ENCODE measurements at places on chromosomes 3 and 15. TPM values are rescaled to one million over a fixed set of nuclear protein-coding genes. Genes with fewer than 3 reads are reported as not detected.

GRCh38 chr15:69755551-69756310 is 303.1 kb downstream of the RPLP1 start:
- DNase-seq, result peak; percentile 99

LINGO1 gene
- not detected for total RNA-seq

GRCh38 chr15:66364944-66365528 is 8.6 kb upstream of the TIPIN start:
- DNase-seq, result no peak

DNA sequence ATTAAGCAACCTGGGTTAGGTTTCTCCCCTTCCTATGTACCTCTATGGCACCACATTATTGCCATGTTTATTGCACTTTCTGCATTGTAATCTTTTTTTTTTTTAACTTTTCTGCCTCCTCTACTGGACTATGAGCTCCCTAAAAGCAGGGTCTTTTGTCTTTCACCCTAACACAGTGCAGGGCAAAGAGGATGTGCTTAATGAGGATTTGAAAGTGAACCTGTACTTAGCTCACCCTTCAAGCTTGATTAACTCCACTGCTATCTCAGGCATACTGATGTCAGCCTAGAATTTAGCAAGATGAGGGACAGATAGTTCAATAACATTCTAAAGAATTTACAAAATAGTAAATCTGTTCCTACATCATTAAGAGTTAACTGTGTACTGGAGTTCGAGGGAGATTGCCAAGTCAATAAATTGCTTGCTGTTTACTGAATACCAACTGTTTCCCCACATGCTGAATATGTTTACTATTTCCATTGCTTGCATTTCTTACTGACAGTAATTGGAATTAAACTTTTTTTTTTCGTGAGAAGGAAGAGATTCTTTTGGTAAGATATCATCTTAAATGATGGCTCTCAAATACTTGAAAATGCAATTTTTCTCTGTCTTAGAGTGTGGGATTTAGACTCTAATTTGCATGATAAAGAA is 15.7 kb upstream of the PPARG start:
- no peak for DNase-seq

DNA sequence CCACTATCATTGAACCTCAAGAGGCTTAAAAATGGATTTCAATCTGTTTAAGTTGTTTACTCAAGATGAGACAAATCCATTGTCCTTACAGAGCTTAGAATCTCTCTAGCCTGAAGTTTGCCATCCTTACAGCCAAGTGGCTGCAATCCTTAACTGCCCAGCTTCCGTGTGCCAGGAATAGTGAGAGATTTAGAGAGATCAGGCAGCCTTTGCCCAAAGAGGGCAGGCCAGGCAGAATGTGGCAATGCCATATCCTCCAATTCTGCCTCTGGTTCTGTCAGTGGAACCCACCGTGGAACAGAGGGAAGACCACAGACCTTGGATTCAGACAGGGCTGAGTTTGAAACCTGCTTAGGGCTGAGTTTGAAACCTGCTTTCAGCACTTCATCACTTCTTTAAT is 374.3 kb downstream of the VPS13C start:
- DNase-seq, result no peak

GADL1 gene
- total RNA-seq, result not detected

PLA2G4E gene
- not detected for total RNA-seq

DNA sequence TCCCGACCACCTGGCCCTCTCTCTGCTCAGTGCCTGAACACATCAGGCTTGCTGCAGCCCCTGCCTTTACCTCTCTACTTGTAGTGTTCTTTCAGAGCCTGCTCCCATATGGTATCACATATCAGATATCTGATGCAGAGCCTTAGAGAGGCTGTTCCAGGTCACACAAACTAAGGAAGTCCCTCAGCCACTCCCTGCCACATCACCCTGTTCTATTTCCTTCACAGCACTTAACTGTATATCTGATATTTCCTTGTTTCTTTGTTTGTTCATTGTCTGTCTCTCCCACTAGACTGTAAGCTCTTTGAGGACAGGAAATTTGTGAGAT is 976 bp upstream of the ALDH1L1 start:
- DNase-seq, result no peak

GRCh38 chr3:81965696-81966095 is 204.3 kb upstream of the GBE1 start:
- no peak for DNase-seq

GRCh38 chr15:66846811-66847210 is 144.8 kb downstream of the SMAD6 start:
- DNase-seq, result no peak

GRCh38 chr3:77242371-77242770 is 202.5 kb downstream of the ROBO2 start:
- no peak for DNase-seq

All from renal cortical epithelial cell (primary cell).